SHP77 treated with DMSO at 0.1 percent for 48 hours (cell line): ENCODE measurements at places on chromosomes 3 and 15.
A peak's percentile ranks its signal among the peaks of the same experiment; 100 is the strongest.

- no peak for DNase-seq
These were observed 2.9 kb upstream of the HGD start for GRCh38 chr3:120684896-120685295.

DNA sequence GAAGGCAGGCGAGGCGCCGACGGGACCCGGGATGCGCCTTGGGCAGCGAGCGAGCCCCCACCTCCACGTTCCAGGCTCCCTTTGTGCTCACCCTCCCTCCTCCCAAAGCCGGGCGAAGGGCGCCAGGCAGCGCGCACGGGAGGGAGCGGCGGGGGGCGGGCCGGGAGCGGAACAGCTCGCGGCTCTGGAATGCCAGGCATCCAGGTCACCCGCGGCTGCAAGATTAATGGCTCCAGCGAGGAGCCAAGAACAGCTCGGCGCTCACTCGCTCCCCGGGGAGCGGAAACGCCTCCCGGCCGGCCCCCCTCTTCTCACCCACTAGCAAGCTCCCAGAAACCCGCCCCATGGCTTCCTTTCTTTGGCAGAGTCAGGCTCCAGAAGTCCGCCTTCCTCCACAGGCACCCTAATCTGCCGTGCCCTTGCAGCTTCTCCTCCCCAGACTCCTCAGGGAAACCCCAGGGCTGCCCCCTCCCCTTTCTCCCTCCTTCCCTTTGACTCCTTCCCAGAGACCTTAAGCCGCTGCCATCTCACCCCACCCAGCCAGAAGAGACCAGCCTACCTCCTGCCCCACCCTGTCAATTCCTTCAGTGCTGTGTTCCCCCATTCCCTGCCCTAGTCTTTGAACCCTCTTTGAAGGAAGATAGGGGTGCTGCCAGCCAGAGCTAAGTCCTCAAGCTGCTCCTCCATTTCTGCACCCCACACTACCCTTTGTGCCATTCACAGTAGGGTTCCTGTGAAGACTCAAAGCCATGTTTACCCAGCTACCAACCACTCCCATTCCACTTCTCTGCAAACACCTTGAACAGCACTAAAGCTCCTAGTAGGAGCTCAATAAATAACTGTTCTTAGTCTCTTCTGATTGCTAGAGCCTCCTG is 9.9 kb downstream of the AMOTL2 start:
- no peak for DNase-seq

DNA sequence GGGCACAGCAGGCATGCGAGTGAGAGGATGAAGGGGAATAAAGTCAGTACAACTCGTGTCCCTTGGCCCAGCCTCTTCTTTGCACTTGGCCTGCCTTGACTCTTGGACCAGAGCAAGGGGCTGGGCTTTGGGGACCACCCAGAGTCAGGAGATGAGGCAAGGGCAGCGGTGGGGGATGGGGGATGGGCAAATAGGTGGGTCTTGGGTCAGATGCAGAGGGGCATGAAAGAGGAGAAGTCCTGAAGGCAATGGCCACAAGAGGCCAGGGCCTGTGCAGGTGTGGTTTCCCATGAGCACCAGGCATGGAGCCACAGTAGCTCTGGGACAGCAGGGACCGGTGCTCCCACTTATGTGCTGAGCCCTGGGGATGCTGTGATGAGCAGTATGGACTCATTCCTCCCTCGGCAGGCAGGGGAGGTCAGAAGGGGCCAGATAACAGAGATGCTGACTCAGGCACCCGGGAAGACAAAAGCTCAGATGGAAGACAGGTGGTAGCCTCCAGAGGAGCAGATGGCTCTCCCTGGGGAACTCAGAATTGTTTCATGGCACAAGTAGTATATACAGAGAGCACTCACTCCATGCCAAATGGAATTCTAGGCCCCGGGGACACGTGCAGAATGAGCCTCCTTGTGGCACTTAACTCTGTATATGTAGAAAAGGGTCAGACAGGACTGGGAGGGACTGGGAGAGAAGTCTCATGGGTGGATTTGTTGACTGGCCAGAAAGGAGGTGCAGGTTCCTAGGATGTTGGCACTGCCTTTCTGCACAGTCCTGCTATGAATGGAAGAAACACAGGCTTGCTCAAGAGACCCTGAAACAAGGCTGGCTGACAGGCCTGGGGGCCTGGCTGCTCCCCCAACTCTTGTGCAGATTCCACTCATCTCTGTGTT is 14.3 kb downstream of the ZBTB47 start:
- no peak for DNase-seq

DNA sequence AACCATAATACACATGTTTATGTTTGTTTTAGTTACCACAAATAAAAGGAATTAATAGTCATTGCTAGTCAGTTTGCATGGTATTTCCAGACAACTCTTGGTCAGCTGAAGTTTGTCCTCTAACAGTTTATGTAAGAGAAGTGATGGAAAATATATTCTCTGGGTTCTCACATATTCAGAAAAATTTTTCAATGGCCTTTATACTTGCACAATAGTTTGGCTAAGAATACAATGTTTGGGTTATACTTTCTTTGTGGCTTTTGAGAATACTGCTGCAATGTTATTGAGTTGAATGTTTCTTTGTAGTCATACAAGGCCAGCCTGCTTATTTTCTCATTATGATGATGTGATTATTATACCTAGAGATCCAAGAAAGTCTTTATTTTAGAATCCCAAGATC is 133.9 kb downstream of the RAP2B start:
- no peak for DNase-seq

DNA sequence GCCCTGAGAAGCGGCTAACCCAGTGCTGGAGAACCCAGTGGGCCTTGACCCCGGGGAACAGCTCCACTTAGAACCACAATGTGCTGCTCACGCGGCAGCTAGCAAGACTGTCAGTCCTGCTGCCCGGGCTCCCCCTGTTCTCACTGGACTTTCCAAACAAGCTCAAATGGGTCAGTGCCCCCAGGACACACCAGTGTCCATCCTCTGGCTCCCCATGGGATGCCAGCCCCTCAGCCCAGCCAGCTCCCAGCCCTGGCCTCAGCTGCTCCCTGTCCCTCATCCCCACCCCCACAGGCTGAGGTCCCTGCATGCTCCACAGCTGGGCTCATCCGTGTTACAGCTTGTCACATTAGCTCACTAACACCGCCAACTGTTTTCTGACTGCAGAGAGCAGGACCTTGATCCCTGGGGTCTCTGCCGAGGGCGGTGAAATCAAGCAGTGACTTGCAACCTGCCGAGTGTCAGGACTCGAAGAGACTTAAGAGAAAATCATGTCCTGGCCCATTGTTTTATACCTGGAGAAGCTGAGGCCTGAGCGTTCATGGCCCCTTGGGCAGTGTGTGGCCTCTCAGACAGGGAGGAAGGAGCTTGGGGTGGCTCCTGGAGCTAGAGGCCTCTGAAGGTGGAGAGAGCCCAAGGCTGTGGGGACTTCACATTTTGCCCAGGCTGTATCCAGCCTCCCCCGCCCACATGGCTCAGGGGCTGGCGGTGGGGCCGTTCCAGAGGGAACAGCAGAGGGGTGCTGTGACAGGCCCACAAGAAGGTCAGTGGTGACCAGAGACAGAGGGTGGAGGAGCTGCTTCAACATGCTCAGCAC is 157.5 kb downstream of the MEGF11 start:
- peak; percentile 21 for DNase-seq

GRCh38 chr15:99467853-99468464 is 97.8 kb upstream of the MEF2A start:
- DNase-seq, result no peak

- no peak for DNase-seq
These were observed 113.4 kb downstream of the RORA start for GRCh38 chr15:61115679-61116078.

DNA sequence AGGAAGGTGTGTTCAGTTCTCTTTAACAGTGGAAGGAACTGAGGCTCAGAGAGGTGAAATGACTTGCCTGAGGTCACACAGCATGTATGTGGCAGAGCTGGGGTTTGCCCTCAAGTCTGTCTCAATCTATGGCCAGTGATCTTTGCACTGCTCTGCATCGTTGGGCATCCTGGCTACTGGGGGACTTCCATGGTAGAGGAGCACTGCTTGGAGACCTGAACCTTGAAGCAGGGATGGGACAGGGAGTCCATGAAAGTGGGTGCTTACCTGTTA is 2.0 kb downstream of the CORO2B start:
- DNase-seq, result no peak
